ENCODE measurements at places on chromosomes 5 and 9. TPM values are rescaled to one million over a fixed set of nuclear protein-coding genes. Genes with fewer than 3 reads are reported as not detected.
A peak's percentile ranks its signal among the peaks of the same experiment; 100 is the strongest.

GRCh38 chr5:172939611-172940267 is 19.5 kb upstream of the RPL26L1 start:
- peak; percentile 93 for DNase-seq

DNA sequence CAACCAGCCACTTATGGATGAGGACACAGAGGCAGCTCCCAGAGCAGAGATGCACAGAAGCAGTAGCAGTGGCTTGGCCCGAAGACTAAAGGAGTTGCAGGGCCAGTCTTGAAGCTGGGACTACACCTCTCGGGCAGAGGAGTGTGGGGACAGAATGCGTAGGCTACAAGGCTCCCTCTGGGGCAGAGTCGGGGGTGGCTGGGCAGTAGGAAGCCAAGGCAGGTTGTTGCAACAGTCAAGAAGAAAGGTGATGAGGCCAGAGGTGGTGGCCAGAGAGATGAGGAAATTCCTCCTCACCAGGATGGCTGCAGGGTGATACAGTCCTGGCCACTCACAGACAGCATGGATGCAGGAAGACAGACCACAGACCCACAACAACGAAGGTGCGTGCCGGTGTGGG is 4.9 kb upstream of the N4BP3 start:
- no peak for DNase-seq

GRCh38 chr5:102762095-102762534 is 7.0 kb downstream of the PAM start:
- DNase-seq, result peak; percentile 30

DNA sequence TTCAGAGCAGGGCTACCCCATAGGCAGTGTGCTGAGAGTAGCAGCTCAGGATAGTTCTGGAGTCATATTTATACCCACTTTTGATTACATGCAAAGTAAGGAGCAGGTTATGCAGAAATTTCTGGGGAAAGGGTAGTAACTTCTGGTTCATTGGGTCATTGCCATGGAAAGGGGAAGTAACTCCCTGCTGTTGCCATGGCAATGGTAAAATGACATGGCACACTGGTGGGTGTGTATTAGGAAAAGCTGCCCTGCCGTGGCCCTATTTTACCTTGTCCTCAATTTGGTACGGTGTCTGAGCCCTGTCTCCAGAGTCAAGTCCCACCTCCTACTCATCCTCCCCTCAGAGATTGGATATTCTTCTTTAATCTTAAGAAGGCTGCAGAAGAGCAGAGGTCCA is 526.7 kb upstream of the TYRP1 start:
- no peak for DNase-seq

Gene DPP7
- total RNA-seq, result 3.0 TPM

- no peak for DNase-seq
Measured at GRCh38 chr5:9545136-9545991, 511 bp downstream of the SEMA5A start.

Gene TMEM171
- total RNA-seq, result not detected

Gene TRAPPC13
- 29.1 TPM for total RNA-seq
